ENCODE measurements at places on chromosomes 7 and 10. TPM values are rescaled to one million over a fixed set of nuclear protein-coding genes. Genes with fewer than 3 reads are reported as not detected.

Gene TCTN3
- 43.3 TPM for total RNA-seq

Gene WAPL
- 43.2 TPM for total RNA-seq

Gene ST8SIA6
- not detected for total RNA-seq

Gene OR2A42
- total RNA-seq: not detected

Gene VSIR
- 2.9 TPM for total RNA-seq

Gene TAS2R41
- not detected for total RNA-seq

Gene ELN
- total RNA-seq: 0.75 TPM

Gene HABP2
- not detected for total RNA-seq
